ENCODE measurements at places on chromosomes 7 and 10.

- DNase-seq, result no peak
Measured at GRCh38 chr7:123616223-123616622, 14.6 kb downstream of the ASB15 start.

GRCh38 chr10:49620286-49620810 is 6.5 kb downstream of the CHAT start:
- no peak for DNase-seq

GRCh38 chr7:102186306-102186705 is 100.4 kb upstream of the SH2B2 start:
- no peak for DNase-seq

DNA sequence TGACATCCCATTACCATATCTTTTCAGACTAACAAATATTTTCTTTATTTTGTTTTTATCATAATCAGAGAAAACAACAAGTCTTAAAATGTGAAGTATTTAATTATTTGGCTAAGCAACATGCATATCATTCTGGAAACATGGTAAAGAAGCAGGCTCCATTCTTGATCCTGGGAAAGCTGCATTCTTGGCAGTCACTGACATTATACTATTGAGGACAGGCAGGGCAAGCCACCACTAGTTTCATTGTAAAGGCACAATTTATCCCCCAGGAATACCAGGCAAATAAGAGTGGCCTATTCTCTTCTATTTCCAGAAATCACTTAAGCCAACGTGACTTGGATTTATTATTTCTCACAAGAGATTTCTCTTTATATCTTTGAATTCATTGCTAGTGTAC is 153.8 kb upstream of the AKR1E2 start:
- no peak for DNase-seq

- no peak for DNase-seq
Measured at GRCh38 chr7:143085109-143085508, 33.0 kb downstream of the OR6V1 start.

DNA sequence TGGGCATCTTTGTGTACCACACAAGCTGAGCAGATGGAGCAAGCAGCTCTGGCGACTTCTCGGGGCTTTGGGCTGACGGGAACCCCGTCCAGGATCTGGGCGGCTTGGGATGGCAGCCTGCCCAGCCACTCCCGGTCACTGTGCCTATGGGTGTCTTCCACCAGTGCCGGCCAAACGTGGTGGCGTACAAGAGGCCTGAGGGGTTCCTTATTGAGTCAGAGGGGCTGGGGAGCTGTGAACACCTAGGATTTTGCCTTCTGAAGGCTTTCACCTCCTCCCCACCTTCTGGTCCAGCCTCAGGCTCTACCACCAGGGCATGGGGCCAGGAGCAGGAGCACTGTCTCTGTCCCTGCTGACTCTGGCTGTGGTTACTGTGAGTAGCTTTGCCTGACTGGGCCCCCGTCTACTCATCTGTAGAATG is 71.8 kb upstream of the PPIF start:
- no peak for DNase-seq

GRCh38 chr7:100476101-100476780 is 2.8 kb downstream of the TSC22D4 start:
- DNase-seq, result no peak

- no peak for DNase-seq
Measured at GRCh38 chr7:33258491-33258951, 129.2 kb downstream of the BBS9 start.

DNA sequence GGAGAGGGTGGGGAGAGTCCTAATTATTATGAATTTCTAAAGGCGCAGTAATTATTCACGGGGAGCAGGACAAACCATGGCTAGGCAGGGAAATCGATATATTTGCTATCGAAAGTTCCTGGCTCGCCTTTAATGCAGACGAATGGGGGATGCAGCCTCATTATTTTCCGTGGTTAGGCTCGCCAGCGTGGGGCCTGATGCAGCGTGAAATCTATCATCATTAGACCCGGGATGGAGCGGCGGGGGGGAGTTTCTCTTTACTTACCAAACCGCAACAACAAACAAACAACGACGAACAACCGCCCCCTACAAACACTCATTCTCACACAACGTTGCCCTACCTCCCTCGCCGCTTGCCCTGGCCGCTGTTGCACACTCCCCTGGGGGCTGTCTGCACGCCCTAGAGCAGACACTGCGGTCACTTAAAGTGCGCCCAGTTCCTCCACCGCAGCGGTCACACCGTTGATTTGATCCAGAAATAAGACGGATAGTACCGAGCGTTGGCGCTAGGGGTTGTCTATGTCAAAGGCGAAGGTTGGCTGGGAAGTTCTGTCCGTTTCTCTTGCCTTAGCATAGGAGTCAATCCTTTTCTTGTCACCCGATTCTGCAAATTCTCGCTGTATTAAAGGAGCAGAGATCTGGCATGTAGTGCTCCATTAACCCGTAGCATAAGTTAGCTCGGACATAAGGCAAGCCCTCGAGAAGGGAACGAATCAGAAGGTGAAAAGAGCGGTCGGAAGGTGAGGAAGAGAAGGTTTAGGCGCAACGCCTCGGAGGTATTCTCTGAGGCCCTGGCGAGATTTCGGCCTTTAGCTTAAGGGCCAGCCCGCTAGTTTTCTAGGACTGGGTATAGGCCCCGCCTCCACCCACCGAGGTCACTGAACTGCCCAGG is 10.4 kb downstream of the NXPH1 start:
- peak; percentile 46 for DNase-seq

DNA sequence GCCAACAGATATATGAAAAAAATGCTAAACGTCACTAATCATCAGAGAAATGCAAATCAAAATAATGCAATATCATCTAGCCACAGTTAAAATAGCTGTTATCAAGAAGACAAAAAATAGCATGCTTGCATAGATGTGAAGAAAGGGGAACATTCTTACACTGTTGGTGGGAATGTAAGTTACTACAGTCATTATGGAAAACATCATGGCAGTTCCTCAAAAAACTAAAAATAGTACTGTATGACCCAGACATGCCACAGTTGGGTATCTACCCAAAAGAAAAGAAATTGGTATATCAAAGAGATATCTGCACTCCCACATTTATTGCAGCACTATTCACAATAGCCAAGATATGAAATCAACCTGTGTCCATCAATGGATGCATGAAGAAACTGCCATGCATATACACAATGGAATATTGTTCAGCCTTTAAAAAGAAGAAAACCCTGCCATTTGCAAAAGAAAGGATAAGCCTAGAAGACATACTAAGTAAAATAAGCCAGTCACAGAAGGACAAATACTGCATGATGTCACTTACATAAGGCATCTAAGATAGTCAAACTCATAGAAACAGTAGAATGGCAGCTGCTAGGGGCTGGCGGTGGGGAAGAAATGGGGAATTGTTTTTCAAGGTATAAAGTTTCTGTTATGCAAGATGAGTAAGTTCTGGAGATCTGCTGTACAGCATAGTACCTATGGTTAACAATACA is 107.0 kb downstream of the PTPN20 start:
- DNase-seq, result no peak

Data from hepatocyte (in vitro differentiated cells).